ENCODE measurements at places on chromosomes 16 and 17.

DNA sequence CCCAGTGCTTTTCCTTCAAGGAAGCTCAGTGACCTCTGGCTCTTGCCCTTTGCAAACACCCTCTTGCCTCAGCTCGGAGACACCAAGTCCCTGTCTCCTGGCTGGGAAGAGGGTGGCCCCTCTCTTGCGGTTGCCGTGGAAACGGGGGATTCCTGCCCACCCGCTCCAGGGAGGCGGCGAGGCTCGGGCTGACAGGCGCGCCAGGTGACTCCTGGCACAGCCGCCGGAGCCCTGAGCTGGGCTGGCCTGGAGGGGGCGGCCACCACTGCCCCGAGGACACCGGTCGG, 71.4 kb downstream of the ABR start:
- no peak for DNase-seq

- DNase-seq: no peak
These were observed 220.1 kb downstream of the FOXL1 start for GRCh38 chr16:86798247-86799041.

DNA sequence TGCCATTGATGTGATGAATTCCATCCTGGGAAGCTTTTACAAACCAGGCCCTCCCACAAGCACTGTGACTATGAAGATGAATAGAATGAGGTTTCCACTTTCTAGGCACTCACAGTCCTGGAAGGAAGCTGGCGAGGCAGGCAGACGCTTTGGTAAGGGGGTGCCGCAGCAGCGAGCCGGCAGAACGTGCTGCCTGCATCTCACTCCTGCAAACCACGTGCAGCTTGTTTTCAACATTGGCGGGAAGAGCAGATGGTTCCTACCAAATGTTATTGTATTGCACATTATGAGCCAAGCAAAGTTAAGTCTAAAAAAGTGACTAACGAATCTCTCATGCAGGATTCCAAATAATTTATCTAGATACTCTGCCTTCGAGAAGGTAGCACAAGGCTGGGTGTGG, 3.7 kb upstream of the DNAI2 start:
- no peak for DNase-seq

- no peak for DNase-seq
These were observed 1.0 kb upstream of the CBFA2T3 start for GRCh38 chr16:88977812-88978607.

GRCh38 chr17:72782985-72783701, 309.3 kb downstream of the SLC39A11 start:
- no peak for DNase-seq

DNA sequence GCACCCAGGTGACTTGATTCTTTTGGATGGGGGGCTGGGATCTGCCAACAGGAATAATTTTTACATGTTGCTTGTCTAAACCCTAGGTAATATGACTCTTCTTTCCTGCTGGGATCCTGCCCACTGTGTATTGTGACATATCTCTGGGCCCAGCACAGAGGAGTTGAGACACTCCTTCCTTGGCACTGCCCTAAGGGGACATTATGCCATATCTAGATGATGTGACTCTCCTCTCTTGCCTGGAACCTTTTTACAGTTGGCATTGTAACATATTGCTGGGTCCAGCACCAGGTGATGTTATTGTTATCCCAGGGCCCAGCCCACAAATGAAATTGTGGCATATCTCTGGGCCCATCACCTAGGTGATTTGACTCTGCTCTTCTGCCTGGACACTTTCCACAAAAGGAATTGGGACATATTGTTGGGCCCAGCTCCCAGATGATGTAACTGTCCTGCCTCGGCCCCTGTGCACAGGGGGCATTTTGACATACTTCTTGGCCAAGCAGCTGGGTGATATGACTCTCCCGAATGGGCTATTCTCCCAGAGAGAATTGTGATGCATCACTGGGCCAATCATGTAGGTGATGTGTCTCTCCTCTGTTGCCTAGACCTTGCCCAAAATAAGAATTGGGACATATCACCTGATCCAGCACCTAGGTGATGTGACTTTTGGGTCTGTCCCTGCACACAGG, 1837.7 kb downstream of the TP53TG3F start:
- no peak for DNase-seq

DNA sequence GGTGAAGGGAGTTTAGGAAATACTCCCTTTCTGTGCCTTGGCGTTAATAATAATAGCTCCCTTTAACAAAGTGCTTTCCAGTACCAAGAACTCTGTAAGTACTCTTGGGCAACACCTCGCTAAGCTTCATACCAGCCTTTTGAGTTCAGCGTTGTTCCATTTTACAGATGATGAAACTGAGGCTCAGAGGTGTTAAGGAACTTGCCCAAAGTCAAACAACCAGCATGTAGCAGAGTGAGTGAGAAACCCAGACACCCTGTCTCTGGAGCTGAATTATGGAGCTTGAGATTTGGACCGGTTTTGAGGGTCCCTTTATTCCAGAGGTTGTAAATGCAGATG, 607 bp downstream of the KATNIP start:
- no peak for DNase-seq

- DNase-seq: no peak
These were observed 9.7 kb downstream of the PITPNA start for GRCh38 chr17:1552932-1553331.
